Dermis microvascular lymphatic vessel endothelial cell (primary cell): ENCODE measurements at places on chromosomes 5 and 9. TPM values are rescaled to one million over a fixed set of nuclear protein-coding genes. Genes with fewer than 3 reads are reported as not detected.

DNA sequence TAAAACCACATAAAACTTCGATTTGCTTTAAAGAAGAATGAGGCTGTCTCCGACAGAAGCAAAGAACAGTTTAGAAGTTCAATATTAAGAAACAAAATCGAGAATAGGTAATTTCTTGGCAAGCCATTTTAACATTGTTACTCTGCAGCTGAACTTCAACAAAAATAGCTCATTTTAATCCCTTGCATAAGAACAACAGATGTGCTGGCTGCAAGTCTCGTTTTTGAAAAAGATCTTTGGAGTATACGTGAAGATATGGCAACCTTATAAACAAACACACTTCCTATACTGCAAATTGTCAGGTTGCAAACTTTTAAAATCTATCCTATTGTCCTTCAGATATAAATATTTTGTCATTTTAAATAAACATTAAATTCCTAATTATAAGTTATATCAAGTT, 71.5 kb downstream of the FBN2 start:
- DNase-seq: no peak

GRCh38 chr9:129839324-129840023, 4.2 kb downstream of the USP20 start:
- DNase-seq: no peak

DNA sequence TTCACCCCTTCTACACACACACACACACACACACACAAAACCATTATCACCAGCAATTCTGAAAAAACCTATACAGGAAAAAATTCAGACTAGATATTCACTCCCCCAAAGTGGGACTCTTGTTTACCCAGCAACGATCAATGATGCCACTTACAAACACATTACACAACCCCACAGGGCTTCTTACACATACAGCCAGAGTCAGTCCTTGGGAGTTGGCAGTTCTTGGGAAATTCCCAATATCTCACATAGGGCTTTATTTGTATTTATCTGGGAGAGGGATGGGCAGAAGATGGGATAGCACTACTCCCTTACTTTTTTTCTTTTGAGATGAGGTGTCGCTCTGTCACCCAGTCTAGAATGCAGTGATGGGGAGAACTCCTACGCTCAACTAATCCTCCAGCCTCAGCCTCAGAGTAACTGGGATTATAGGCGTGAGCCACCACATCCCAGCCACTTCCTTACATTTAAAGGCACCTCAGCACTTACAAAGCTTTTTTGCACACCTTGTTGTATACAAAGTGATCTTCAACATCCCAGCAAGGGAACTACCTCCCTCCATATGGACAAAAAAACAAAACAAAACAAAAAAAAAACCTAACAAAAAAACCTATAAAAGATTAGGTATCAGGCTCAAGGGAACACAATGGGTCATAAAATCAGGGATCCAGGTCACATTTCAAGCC, 168.4 kb downstream of the TSSK1B start:
- DNase-seq: no peak

Gene SLC6A3
- total RNA-seq: not detected in 2 replicates

DNA sequence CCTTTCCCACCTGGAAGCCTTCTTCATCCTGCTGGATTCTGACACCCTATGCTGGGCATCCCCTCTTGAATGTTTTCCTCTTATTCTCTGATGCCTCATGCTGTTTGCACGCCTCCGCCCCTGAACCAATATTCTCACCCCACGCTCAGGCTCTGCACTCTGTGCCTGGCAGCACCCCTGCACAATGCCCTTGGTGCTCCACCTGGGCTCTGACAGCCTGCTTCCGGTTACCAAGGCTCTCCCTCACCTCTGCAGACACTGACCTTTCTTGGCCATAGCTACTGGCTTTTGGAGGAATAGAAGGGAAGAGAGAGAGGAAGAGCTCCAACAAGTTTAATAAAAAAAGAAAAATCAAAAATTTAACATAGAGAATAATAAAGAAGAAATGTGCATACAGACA, 108.7 kb upstream of the SHB start:
- DNase-seq: no peak

- DNase-seq: no peak
Observed at GRCh38 chr9:75930190-75930589, 39.7 kb downstream of the PCSK5 start.

GRCh38 chr5:176183321-176184074, 54.7 kb upstream of the SIMC1 start:
- DNase-seq: no peak

Gene SLC36A1
- 1.9 and 3.2 TPM in 2 replicates for total RNA-seq

Gene LVRN
- 0.13 and 0.25 TPM in 2 replicates for total RNA-seq

- peak; percentile 15 for DNase-seq
Observed at GRCh38 chr5:123835421-123835820, 323.4 kb downstream of the CSNK1G3 start.

Gene MEGF10
- 0.90 and 3.4 TPM in 2 replicates for total RNA-seq

DNA sequence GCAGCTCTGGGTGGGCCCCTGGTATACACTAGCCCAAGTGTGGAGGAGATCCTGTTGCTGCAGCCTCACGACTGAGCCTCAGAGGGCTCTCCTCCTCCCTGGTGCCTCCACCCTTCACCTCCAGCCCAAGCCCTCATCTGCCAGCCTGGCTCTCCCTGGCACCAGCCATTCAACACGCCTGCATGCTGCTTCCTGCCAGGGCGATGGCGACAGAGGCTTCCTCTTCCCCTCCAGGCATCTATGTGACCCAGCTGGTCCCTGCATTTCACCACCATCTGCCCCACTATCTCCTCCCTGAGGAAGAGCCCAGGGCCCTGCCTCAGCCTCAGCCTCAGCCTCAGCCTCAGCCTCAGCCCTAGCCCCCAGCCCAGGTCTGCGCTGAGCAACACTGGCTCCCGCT, 54.8 kb upstream of the ANGPTL2 start:
- DNase-seq: no peak

- DNase-seq: peak; percentile 44
Observed at GRCh38 chr5:98938464-98938863, 9.7 kb upstream of the CHD1 start.

DNA sequence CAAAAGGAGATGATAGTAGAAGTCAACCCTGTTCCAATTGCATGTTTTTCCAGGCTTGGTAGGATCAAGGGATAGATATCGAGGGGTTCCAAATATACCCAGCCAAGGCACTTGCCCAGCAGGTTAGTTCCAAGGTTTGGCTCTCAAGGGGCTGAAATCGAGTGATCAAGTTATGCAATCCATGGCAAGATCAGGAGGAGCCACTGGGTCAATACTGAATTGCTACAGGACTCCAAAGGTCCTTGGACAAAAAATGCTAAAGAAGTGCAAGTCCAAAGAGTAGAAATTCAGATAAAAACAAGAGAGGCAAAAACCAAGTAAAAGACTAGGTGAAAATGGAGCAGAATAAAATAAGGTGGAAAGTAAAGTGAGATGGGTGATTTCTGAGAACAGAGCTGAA, 179.1 kb upstream of the RFX3 start:
- DNase-seq: no peak

GRCh38 chr5:173862047-173862477, 26.1 kb upstream of the CPEB4 start:
- no peak for DNase-seq

DNA sequence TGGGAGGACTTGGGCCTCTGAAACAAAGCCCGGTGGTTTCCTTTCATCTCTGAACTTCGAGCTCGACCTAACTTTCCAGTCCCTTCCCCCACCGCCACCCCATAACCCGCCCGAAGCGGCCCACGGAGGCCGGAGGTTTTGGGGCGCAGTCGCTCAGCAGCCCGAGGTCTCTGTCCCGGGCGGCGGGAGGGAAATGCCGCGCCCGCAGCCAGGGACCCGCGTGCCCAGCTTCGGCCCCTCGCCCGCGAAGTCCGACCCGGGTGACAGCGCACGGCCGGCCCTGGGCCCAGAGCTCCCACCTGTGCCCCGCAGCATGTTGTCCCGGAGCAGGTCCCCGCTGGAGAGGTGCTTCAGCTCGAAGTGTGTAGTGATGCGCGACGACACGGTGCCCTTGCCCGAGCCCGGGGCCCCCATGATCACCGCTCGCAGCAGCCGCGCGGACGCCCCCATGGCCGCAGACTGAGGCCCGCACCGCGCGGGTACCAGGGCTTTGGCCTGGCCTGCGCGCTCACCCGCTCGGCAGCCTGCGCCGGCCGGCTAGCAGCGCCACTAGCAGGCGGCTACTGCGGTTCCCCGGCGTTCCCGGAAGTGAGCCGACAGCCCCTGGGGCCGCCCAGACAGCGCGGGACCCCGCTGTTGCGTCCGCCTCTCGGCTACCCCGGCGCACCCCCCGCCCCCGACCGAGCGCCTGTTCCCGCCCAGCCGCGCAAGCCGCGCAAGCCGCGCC, at the start of gene AK3:
Gene AK3, minus strand, starts transcription at position 565 of the 727 bp plus-strand sequence. Its CDS starts 115 bp downstream, at position 450.
- peak; percentile 91 for DNase-seq

Gene CCDC171
- 0.25 and 0.26 TPM in 2 replicates for total RNA-seq

DNA sequence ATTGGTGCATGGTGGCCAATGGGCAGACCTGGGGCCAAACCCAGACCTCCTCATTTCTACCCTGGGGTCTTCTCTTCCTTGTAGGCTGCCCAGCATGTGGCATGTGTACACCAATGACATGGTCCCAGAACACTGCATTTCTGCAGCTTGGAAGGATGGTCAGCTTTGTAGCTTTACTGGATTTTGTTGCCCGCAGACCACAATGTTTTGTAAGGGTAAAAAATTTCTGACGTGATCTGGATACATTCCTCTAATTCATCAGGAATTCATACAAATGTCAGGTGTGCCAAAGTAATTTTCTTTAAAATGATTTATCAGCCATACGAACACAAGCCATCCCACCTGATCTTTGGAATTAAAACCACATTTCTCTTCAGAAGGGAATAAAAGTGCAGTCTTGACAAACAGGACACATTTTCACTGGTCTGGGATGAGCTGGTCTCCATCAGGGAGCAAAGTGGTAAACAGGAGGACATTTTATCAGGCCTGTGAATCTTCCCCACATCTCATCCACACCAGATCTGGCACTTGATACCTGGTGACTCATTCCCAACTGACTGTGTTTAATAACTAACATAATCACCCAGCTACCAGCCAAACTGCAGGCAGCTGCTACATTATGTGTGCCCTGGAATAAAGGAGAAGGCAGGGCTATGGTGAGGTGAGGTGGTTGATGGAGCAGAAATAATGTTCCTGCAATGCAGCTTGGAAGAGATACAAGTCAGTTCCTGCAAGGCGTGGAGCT, 103.9 kb downstream of the SPOCK1 start:
- peak; percentile 41 for DNase-seq

DNA sequence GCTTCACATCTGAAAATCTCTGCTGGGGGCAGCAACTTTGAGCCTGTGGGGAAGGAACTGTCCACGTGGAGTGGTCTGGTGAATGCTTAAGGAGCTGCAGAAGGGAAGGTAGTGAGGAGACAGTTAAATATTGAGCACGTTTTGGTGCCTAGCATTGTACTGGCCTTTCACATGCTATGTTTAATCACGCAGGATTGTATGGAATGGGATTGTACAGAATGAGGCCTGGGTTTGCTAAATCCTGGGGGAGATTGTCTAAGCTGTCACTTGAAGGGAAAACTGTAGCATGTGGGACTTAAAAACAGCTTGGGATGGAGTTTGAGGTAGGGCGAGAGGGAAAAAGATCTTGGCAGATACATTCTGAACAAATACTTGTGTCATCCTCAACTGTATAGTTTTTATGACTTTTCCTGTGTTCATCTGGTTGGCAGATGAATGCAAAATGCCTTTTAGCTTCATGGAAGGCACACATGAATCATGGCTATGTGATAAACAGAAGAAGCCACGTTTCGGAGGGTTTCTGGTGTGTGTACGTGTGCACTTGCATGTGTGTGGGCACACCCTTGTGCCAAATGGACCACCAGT, 106.6 kb downstream of the TMC1 start:
- no peak for DNase-seq

Gene BSPRY
- not detected in 2 replicates for total RNA-seq
